ENCODE measurements at places on chromosomes 6 and 20.
A peak's percentile ranks its signal among the peaks of the same experiment; 100 is the strongest.

- no peak for DNase-seq
Observed at GRCh38 chr6:5094327-5094726, 9.2 kb downstream of the PPP1R3G start.

DNA sequence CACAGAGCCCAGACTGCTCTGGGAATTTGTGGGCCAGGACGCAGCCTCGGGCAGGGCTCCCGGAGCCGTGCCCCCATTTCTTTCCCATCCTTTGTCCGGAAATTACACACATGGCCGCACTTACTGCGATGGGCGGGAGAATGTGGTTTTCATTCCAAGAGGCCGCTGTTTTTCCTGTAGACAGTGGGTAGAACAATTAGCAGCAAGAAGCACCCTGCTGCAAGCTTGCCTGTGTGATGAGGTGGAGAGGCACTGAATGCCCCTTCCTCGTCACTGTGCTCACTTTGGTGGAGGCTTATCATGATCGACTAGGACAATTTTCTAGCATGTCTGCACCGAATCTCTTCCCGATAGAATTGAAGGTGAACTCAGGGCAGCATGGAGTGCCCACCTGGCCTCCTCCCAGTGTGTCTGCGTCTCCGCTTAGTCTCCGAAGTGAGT, 102.8 kb downstream of the DACT2 start:
- no peak for DNase-seq

DNA sequence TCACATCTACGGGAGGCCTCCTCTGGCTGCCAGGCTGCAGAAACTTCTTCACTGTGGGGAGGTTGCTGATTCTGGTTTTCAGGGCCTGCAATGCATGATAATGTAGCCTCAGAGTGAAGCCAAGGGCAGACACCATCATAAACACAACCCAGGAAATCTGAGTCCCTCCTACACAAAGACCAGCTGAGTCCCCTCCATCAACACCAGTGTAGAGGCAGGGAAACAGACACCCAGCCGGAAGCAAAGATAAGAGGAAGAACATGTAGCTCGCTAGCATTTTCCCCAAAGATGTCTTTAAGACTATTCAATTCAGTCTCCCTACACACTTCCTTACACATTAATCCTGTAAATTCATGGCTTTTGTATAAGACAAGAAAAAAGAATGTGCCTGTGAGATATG, 23.6 kb downstream of the GSTA2 start:
- no peak for DNase-seq

DNA sequence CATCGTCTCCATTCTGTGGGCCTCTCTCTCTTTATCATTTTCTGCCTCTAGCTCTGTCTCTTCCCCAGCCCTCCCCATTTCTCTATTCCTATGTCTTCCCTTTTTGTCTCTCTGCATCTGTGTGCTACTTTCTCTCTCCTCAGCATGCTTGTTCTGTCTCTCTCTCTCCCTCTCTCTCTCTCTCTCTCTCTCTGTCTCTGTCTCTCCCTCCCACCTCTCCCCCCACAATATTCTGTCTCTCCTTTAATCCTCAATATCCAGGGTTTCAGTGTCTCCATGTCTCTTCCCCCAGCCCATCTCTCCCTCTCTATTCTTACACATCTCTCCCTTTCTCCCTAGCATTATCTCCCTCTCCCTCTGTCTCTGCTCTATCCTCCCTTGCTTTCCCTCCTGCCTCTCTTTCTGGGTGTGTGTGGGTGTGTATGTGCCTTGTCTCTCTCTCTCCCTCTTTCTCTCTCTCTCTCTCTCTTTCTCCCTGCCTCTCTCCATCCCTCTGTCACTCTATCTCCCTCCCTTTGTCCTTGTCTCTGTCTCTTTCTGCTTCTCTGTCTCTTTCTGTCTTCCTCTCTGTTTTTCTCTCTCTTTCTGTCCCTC, 76.9 kb upstream of the SIRPA start:
- DNase-seq, result no peak

DNA sequence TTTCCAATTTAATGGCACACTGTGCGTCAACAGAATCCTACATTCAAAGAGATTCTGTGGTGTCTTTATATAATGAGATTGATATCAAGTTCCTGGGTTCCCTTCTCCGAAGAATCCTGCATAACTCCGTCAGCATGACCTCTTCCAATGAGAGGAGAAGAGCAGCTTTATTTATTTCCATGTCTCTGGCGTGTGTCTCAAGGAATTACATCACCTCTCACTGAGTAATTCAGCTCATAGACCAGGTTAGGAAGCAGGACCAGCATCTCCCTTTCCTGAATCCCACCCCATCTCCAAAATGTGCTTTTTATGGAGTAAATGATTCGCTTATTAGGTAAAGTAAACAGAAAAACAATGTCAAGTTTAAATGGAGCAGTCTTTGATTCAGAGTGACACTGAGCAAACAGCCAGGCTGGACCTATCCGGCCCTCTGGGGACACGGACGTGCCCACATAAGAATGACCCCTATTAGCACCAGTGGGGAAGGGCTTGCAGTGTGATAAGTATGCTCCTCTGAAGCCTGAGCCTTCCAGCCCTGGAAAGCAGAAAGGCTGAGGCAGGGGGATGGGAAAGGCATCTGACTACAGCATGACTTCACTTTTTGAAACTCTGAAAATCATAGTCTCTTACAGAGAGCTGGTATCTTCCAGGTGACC, 165.2 kb downstream of the CLIC5 start:
- DNase-seq, result no peak

GRCh38 chr20:6045566-6045965, 8.3 kb downstream of the LRRN4 start:
- no peak for DNase-seq

- DNase-seq, result no peak
Observed at GRCh38 chr6:168844821-168845609, 404.0 kb downstream of the SMOC2 start.

DNA sequence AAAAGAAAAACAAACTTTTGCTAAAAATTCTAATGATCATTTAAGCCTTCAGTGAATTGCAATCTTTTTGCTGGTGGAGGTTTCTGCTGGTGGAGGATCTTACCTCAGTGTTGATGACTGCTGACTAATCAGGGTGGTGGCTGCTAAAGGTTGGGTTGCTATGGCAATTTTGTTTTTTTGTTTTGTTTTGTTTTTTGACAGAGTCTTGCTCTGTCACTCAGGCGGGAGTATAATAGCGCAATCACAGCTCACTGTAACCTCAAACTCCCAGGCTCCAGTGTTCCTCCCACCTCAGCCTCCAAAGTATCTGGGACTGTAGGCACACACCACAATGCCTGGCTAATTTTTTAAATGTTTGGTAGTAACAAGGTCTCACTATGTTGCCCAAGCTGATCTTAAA, 94.7 kb downstream of the ANKRD6 start:
- DNase-seq, result no peak

- no peak for DNase-seq
Observed at GRCh38 chr20:59273739-59274357, 26.6 kb upstream of the EDN3 start.

DNA sequence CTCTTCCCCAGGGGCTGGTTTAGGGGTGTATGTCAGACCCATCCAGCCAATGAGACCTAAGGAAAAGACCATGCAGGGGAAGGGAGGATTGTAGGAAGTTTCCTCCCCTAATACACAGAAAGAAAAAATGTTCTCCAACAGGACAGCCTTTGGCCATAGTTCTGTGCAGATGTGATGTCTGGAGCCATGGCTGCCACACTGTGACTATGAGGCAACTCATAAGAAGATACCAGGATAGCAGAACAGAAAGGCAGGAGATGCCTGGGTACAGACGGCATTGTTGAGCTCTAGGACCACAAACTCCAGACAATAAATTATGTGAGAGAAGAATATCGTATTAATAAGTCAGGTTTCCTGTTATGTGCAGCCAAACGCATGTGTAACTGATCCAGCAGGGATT, 156.7 kb downstream of the PREX1 start:
- DNase-seq, result no peak

GRCh38 chr6:7249391-7249790, 63.6 kb downstream of the SSR1 start:
- no peak for DNase-seq

GRCh38 chr20:64006902-64007301, 26.0 kb downstream of the PRPF6 start:
- DNase-seq, result no peak

GRCh38 chr20:53736757-53737395, 143.2 kb upstream of the ZNF217 start:
- no peak for DNase-seq

DNA sequence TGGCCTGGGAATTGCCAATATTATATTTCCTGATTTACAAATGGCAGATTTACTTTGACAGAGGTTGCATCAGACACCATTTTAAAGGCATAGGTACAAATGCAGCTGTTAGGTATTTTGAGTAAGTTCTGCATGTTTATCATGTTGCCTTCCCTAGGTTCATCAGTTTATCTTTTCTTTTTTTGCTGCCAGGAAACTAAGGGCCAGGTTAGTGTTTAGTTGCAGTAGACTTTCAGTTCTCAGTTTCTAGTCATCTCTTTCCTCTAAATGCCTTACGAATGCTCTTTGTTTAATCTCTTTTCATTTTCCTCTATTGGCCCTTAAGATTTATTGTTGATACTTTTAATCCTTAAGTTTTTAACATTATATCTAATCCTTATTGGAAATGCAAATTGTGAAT, 129.9 kb downstream of the SMAP1 start:
- DNase-seq, result no peak

DNA sequence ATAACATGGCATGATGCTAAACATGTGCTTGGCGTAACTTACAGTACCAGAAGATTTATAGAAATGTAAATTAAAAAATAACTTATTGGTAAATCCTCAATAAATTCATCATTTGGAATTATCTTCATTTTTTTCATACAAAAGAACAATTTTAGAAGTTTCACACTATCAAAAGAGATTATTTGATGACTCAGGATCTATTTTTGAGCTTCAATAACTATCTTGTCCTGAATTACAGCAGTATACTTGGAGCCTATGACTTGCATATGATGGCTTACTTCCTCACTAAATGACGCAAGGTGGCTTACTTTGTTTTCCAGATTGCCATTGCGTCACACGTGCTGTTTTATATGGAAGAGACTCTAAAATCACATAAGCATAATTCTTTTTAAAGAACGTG, 49.2 kb downstream of the KHDRBS2 start:
- DNase-seq, result no peak

DNA sequence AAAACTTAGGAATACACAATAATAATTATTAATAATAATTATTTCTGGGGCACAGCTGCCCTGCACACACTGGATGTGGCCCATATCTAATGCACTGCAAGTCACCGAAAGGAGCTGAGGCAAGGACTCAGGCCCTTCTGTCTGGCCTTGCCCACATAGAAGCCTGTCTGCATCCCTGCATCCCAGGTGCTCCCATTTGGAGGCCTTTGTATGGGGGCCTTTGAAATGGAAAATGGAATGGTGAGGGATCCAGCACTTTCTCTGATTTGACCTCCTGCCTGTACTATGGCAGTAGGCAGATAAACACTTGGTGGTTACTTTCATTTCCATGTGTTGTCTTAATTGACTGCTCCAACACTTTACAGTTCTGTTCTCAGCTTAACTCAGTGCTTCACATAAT, 75.7 kb upstream of the PTCHD4 start:
- peak; percentile 32 for DNase-seq

GRCh38 chr20:44597930-44598329, 15.6 kb downstream of the PKIG start:
- DNase-seq, result no peak
